ENCODE measurements at places on chromosomes 4 and X.

DNA sequence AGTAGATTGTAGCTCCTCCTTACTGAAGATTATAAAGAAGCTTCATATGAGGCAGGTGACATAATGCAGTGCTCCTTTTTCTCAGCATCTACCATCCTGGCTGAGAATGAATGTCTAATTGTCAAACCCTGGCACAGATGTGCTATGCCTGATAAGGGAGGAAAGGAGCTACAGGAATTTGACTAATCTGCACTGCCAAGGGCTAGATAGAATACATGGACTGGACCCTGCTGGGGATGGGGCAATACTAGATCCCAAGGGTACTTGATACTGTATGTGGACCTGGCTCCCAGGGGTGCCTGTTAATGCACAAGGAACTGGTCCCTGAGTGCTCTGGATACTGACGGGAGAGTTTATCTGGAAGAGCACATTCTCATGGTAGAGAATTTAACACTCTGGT, 362.2 kb upstream of the EMCN start:
- DNase-seq, result no peak

DNA sequence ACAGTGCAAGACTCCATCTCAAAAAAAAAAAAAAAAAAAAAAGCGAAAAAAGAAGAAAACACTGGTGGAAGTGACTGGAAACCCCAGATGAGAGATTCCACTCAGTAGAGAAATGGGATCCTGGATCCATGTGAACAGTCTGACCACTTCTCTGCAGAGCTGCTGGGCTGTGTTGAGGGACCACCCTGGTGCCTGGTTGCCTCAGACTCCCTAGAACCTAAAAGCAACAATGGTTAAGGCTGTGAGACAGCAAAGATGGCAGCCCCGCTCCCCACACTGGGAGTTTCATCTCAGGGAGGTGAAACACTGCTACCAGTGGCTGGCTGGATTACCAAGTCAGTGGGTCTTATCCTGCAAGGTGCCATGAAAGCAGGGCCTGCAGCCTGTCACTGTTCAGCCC, 152.8 kb upstream of the ARSJ start:
- no peak for DNase-seq

DNA sequence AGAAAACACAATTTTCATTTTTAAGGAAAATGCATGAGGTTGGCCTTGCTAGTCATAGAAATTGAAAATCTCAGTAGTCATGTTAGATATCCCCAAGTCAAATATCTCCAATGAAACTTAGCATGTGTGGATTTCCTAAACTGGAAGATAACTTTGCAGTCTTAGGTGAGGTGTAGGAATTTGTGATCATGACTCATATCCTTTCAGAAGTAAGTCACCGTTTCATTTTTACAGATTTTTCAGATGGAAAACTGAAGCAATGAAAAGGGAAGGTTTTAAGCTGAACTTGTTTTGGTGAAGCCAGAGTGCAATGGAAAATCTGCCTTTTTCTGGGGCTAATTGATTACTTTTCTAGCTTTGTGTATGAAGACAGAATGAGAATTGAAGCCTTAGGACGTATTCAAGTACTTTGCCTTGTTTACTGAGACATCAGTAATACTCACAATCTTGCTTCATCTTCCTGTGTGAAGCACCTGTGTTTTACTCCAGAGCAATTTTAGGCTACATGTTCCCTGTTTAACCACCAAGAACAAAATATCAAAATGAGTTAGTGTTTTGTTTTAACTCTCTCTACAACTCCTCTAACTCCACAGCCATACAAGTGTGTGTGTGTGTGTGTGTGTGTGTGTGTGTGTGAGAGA, 1662.8 kb upstream of the ADGRL3 start:
- DNase-seq, result no peak

- no peak for DNase-seq
Observed at GRCh38 chr4:168490711-168491110, 6.1 kb upstream of the PALLD start.

DNA sequence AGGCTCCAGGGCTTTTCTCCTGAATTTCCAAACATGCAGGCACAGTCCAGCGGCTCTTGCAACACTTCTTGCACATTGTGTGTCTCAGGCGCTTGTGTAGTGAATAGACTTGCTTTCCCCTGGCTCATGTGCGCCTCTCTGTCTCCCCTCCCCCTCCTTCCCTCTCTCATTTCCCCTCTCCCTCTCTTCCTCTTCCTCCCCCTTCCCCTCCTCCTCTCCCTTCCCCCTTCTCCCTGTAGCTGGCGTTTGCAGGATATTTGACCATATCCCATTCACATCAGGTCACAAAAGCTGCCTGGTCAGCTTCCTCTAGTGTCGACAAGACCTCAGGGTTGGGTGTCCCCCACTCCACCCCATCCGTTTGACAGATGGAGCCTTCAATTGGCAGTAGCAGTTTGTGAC, 2.4 kb downstream of the CHST7 start:
- no peak for DNase-seq

- DNase-seq, result no peak
Observed at GRCh38 chrX:111608724-111609123, 72.2 kb upstream of the ALG13 start.

- no peak for DNase-seq
Observed at GRCh38 chrX:76159453-76159852, 13.4 kb upstream of the PBDC1 start.

GRCh38 chr4:10571909-10572308, 112.7 kb downstream of the CLNK start:
- no peak for DNase-seq

DNA sequence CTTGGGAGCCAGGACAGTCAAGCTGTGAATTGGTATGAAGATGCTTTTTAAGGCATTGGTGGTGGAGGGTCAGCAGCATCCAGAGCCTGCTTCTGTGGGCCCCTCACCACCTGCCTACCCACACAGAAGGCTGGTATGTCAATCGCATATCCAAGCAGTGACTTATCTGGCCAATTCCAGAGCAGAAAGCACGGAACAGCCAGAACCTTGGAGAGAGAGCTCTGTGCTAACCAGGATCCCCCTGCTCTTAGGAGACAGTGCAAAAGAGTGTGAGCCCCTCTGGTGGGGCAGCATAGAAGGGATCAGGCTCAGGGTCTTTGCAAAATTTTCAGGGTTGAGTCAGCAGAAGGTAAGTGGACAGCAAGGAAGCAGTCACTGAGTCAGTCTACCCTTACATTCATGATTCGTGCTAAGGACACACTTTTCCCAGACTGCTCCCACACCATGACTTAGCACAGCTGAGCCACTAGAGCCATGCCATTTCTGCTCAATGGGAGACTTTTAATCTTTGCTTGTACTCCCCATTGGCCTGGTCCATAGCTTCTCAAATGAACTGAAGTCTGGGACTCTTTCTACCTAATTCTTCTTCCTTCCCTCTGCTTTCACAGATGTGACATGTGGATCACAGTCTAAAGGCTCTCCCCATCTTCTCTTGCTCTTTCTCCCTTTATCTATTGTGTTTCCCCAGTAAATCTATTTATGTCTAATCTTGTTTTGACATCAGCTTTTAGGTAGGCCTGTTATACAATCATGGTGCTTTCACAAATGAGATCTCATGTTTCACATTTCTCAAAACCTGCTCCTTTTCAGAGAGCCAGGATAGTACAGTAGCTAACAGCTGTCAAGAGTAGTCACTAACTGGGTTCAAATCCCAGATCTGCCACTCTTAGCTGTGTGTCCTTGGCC, 20.0 kb downstream of the MORF4L2 start:
- no peak for DNase-seq
